Activated naive CD8-positive, alpha-beta T cell treated with anti-CD3 and anti-CD28 coated beads, Interleukin-2, amount 50 U/mL, for 24 hours (primary cell): ENCODE measurements at places on chromosomes 2 and 18.
A peak's percentile ranks its signal among the peaks of the same experiment; 100 is the strongest.

GRCh38 chr2:102172745-102173144, 14.1 kb upstream of the IL1RL2 start:
- no peak for DNase-seq

GRCh38 chr18:37389041-37389440, 176.6 kb downstream of the CELF4 start:
- no peak for DNase-seq

DNA sequence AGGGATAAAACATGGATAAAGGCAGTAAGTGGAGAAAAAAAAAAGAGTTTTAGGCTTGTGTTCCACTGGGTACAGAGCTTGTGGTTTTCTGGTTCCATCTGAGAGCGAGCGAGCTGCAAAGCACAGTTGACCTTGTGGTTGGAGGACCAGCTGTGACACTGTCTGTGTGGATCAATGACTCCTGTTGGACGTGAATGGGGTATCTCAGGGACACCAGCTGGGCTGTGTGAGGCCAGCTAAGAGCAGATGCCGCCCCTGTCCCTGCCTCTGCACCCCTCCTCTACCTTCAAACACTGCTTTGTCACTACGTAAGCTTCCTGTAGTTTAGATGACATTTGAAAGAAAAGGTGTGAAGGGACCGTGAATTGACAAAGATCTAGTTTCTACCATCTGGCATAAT, 67.8 kb downstream of the QPCT start:
- no peak for DNase-seq

DNA sequence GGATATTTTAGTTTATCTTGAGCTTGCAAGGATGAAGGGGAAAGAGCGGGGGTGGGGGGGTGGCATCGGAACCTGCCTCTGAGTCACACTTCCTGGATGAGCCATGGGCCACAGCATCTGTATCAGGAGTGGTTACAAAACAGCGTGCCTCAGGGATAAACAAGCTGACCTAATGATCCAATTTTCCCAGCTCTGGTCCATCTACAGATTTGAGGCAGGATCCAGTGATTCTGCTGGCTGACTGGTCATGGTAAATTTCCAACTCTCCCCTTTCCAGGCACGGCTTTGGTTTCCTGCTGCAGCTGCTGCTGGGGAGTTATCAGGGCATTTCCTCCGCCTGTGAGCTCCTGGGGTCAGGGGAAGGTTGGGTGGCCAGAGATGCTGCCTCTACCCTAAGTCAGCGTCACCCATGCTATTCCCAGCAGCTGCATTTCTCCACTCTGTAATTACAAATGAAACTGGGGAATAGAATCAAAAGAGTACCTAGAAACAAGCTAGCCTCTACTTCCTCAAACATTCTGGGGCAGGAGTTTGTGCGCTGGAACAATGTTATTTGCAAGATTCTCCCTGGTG, 4.7 kb upstream of the HPCAL1 start:
- DNase-seq = peak; percentile 62

DNA sequence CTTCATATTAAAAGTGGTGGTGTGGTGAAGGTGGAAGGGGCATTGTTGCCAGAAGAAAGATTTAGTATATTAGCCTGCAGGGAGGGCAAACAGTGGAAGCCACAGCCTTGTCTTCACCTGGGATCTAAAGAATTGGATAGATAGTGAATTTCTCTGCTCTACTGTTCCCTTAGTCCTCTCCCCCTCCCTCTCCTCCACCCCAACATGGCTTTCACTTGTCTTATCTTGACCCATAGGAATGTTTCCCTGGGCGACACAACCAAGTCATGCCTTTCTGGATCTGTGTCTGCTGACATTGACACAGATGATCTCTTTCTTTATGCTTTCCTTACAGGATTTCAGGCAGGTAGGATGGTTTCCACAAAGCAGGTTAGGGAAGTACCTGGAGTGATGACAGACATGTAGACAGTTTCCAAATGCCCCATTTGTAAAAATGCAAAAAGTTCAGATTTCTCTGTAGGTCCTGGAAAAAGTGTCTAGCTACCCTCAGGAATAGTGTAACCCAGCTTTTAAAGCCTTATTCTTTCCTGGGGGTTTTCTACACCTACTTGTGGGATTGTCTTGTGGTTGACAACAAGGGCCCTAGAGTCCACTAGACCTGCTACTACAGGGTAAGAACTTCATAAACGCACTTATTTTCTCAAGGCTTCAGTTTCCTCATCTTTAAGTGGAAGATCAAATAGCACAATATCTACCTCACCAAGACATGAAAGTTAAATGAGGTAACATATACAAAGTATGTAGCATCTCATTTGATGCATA, 184.2 kb upstream of the SP5 start:
- no peak for DNase-seq

DNA sequence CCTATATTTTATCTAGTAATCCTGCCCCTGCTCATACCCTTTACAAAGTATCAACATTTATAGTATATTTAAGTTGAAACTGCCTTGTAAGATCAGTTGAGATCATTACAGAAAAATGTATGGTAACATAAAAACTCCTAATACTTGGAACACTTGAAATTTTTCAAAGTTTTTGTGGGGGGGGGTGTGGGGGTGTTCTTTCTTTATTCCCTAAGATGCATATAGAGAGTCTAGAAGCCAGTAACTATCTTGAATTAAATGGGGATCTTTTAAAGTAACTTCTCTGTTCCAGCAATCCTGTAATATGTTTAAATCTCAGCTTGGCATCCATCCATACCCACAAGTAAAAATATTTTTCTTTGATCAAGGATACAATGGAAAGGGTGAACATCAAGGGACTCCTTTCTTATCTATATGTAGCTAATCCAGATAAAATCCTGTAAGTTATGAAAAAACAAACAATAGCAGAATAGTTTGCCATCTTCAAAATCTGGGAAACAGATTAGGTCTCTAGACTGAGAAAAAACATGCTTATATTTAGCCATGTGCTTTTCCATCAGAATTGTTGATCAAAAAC, 455.3 kb downstream of the MEIS1 start:
- no peak for DNase-seq

GRCh38 chr2:178478130-178478438, 316 bp downstream of the FKBP7 start:
- DNase-seq = no peak

- no peak for DNase-seq
These were observed 76.4 kb downstream of the KLHL14 start for GRCh38 chr18:32696376-32696775.

DNA sequence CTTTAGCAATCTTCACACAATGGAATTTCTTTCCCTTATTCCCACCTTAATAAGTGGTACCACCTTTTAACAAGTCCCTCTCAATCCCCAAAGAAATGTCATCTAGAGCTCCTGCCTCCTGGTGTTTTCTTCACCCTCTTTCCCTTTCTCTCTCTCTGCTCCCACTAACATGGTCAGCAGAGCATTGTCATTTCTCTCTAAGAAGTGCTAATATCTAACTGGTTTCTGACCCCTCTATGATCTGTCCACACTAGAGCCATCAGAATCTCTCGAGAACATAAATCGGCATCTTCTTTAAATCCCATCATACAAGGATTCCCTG, 161.2 kb upstream of the DTNA start:
- no peak for DNase-seq

DNA sequence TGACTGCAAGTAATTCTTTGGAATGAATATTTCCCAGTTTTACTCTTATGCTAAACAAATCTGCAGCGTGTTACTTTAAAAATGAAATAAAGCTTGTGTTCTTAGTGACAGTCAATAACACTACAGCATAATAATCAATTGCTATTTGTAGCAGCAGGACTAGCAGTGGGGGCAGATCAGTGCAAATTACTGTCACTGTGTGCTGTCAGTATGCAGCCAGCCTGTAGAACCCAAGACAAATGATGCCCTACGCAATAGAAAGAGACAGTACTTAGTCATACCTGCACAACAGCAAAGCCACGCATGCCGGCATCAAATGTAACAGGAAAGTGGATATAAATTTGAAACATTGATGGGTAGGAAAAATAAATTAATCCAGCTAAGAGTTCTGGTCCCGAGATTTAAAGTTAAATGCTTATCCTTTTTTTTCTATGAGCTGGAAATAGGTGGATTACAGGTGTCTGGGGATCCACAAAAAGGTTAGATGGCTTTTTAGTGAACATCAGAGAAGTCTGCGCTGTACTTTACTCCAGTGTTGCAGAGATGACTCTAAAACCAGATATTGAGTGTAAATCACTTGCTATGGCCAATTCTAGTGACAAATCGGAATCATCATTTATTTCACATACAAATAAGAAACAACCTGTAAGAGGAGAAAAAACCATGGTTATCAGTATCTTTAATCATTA, 812.4 kb upstream of the ZEB2 start:
- DNase-seq = no peak

DNA sequence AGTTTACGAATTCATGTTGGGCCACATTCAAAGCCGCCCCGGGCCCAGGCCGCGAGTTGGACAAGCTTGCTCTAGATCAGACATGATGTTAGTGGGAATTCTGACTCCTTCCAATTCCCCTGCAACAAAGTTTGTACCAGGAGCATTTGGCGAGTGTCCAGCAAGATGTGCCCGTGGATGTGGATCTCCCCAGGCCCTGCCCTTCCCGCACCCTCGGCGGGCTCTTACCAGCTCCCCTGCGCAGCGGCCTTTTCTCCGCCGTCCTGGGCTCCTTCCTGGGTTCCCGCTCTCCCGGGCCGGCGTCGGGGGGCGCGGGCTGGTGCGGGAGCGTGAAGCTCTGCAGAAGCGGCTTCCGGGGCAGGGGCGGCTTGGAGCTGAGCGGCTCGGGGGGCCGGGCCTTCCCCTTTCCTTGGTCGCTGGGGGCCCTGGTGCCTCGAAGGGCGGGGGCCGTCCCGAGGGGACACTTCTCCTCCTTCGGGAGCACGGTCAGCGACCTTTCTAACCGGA, 90.8 kb upstream of the MGAT4A start:
- DNase-seq = no peak

GRCh38 chr2:23734416-23734815, 192.5 kb downstream of the ATAD2B start:
- no peak for DNase-seq

DNA sequence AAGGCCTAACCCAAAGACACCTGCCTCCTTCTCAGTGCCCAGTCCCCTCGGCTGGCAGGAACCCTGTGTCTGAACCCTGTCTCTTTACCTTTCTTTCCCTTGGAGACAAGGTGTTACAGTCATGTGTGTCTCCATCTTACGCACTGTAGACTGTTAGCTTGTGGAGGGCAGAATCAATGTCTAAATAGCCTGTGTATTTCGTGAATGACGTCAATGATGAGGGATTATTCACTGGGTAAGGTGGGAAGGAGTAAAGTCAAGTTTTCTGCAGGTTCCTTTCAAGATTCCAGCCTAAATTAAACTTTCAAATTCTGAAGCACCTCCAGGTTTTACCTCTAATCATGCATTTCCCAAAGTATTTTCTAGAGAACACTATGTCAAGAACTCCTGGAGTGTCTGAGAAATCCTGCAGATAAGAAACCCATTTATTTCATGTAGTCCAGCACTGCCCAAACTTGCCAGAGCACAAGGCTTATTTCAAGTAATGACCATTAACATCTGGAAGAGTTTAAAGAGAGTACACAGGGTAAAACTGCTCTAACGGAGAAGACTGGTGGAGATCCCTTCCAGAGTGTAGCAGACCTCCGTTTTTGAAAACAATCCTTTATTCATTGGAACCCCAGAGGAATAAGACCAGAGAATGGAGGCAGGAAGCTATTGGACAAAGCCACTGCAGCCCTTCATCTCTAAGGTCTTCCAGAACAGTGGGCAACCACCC, 72.8 kb downstream of the KCNF1 start:
- no peak for DNase-seq

- no peak for DNase-seq
These were observed 117.6 kb upstream of the APCDD1 start for GRCh38 chr18:10336749-10337350.

GRCh38 chr2:239035361-239035814, 187.5 kb downstream of the TWIST2 start:
- DNase-seq = peak; percentile 76

DNA sequence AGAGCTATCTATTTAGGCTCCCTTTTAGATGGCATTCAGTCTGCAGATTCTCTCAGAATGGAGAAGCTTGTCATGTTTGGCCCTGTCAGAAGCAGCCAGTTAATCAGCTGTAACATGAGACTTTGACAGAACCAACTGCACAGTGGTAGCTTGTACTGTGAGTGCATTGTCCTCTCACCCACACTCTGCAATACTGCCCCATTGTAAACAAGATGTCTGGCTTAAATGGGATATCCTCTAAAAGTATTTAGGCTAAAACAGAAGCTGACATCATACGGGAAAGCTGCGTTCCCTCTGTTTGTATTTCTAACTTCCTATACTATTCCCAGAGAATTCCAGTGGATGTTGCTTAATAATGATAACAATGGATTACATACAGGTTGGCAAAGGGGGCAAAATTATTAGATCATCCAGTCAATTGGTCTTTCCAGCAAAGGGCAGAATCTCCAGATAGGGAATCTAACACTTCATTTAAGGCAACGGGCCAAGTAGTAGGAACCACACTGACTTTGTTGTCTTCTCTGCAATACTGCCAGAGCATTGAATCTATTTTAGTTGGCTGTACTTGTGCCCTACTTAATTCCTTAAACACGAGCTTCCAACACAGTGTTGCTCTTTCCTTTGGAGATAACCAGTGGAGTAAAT, 15.4 kb upstream of the STAT4 start:
- DNase-seq = no peak

- no peak for DNase-seq
These were observed 432.4 kb downstream of the FBXO15 start for GRCh38 chr18:73715210-73715670.

- DNase-seq = no peak
These were observed 435.5 kb upstream of the MMADHC start for GRCh38 chr2:150023044-150023443.

GRCh38 chr2:142841788-142842187, 35.7 kb upstream of the KYNU start:
- no peak for DNase-seq

DNA sequence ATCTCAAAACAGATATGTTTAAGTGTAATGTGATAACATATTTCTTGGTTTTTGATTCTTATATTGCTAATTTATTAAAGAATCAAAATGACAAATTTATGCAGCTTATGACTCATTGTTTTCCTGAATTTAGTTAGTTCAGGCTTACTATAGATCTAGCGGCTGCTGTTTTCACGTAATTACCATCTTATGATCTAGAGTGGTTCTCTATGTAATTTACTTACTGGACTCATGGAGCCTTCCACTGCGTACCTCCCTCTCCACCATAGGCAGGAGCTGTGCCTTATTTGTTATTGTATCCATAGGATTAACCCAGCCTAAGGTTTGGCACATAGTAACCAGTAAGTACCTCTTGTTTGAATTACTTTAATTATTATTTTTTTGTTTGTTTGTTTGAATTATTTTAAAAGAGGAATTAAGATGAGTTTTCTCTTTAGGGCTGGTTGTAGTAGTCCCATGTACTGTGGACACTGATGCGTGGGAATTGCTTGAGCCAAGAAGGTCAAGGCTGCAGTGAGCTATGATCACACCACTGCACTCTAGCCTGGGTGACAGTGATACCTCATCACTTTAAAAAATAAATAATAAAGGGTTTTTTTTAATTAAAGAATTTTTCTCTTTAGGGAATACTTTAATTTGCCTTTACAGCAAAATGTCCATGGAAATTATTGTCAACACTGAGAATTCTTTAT, 165.5 kb downstream of the PHLPP1 start:
- no peak for DNase-seq
